ENCODE measurements at places on chromosomes 7 and 10.
A peak's percentile ranks its signal among the peaks of the same experiment; 100 is the strongest.

DNA sequence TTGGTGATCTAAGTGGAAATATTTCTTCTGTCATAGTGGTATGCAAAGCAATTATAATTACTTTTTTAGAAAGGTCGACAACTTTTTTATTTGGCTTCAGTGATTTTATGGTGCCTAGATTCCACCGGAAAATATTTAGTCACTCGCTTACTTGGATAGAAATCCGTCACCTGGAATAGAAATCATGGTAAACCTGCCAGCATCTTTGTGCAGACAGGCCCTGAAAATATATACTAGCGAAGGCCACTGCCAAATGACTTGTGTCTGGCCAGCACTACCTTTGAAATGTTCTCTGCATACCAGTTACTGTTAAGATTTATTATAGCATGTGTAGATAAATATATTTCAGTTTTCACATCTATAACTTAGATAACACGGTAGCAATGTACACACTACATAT, 226.4 kb downstream of the AGMO start:
- no peak for DNase-seq

- DNase-seq, result peak; percentile 28
These were observed 169.7 kb upstream of the PHYHIPL start for GRCh38 chr10:59006511-59007306.

- DNase-seq, result peak; percentile 32
These were observed 1.3 kb upstream of the GFRA1 start for GRCh38 chr10:116274064-116274904.

- DNase-seq, result no peak
These were observed 192.5 kb downstream of the EBF3 start for GRCh38 chr10:129771576-129771975.

GRCh38 chr10:128950159-128950915, 516.7 kb upstream of the MGMT start:
- DNase-seq, result no peak

DNA sequence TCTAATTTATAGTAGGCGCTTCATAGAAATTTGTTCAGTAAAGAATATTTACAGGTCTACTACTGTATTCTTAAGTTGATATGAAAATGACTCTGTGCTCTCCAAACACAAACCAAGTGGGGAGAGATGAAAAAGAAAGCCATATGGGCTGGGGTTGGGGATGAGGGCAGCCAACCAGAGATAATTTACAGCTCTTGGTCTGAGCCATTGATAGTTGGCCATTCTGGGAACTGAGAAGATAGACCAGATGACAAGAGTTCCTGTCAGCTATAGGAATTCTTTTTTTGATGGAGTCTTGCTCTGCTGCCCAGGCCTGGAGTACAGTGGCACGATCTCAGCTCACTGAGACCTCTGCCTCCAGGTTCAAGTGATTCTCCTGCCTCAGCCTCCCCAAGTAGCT, 57.4 kb downstream of the LAMB4 start:
- DNase-seq, result no peak

DNA sequence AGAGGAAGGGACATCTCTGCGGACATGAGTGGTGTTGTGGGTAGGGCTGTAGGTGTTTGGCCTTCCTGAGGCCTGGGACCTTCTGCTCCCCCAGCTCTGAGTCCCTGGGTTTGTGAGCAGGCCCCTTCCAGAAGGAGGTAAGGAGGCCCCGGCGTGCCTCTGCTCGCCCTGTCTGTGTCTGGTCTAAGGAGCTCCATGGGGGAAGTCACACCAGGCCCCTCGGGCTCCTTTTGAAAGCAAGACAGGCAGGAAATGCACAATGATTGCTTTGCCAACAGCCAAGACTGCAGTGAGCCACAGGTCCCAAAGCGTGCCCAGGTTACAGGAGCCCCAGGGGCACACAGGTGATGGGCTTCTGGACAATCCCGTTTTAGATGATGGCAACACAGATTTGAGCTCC, 89.5 kb downstream of the FAM53B start:
- DNase-seq, result no peak

GRCh38 chr7:83547526-83547925, 101.4 kb downstream of the SEMA3E start:
- peak; percentile 3 for DNase-seq

- no peak for DNase-seq
These were observed 698.6 kb downstream of the CCSER2 start for GRCh38 chr10:85026878-85027467.

GRCh38 chr10:84269773-84270172, 24.9 kb downstream of the RGR start:
- peak; percentile 87 for DNase-seq

- no peak for DNase-seq
These were observed 17.3 kb downstream of the ZNF777 start for GRCh38 chr7:149443523-149443922.
